Pancreas (tissue), 10 donors: ENCODE measurements at places on chromosomes 12 and 14. TPM values are rescaled to one million over a fixed set of nuclear protein-coding genes. Genes with fewer than 3 reads are reported as not detected.

Gene TAS2R8
- polyA plus RNA-seq, result 0.09 TPM

Gene GSG1
- polyA plus RNA-seq, result 3.5 TPM

Gene CISTR
- not detected for polyA plus RNA-seq

Gene RD3L
- polyA plus RNA-seq, result not detected

Gene SYT1
- 0.19 TPM for polyA plus RNA-seq

Gene TAC3
- polyA plus RNA-seq, result 4.4 TPM

Gene RPL10L
- not detected for polyA plus RNA-seq
